Activated T-cell treated with anti-CD3 and anti-CD28 coated beads for 4 hours (primary cell): ENCODE measurements at places on chromosomes 7 and 10.

DNA sequence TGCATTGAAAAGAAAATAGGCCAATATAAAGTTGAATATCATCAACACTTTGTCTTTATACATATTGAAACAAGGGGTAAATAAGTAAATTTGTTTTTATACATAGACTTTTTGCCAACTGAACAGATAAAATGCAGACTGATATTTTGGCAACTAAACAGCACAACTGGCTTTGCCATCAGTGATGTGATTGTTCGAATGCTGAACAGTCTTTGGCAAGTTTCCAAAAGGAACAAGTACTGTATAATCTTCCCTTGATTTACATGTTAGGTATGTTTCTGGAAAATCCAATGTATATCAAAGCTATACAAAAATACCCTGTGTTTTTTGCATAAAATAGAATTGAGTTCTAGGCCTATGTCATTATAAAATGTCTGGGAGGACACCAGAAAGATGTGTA, 18.2 kb upstream of the ANKRD1 start:
- no peak for DNase-seq

DNA sequence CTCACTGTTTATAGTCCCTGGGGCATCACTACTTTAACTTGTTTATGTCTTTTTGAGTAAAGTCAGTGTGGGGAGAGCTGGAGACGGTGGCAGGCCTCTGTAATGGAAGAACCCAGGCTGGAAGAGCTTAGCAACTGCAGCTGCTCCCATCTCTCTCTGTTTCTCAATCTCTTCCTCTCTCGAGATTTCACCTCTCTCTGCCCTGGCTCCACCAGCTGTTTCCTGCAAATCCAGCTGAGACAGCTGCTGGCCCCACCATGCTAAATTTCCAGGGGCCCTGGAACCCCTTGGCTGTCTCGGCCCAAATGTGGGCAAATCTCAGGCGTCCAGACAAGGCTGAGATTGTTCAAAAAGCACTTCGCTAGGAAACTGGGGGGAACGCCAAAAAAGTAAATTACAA, 25.8 kb upstream of the SLF2 start:
- no peak for DNase-seq

DNA sequence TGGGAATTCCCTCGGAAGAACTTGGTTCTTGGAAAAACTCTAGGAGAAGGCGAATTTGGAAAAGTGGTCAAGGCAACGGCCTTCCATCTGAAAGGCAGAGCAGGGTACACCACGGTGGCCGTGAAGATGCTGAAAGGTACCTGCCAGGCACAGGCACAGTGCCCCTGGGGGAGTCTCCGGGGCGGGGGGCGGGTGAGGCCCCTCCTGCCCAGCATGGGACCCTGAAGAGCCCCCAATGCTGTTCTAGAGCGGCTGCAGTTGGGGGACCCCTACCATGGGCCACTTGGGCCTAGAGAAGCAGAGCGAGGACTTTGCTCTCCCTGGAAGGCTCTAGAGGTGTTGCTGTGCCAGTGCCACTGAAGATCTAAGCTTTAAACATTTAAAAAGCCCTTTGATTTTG, 21.6 kb upstream of the CSGALNACT2 start:
- no peak for DNase-seq

DNA sequence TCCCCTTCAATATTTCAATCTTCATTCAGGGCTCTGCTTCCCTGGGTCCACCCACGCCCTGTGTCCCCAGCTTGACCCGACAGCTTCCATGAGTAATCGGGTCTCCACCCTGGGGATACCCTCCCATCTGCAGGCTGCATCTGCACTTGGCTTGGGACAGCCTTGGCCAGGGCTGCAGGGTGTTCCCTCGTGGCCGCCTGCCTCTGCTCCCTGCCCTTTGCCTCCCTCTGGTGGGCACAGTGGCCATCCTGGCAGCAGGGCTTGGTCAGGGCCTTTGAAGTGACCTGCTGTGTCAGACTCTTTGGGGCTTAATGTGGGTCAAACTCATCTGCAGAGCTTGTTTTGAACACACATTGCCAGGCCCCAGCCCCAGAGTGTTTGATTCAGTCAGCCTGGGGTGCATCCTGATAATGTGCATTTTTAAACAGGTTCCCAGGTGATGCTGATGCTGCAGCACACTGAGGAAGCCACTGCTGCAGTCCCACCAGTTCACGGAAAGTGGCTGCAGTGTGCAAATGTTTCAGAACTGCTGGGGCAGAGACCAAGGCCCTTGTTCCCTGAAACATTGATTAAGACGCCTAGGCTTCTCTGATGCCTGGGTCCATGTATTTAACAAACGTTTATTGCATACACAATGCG, 80.7 kb upstream of the SEC61G start:
- no peak for DNase-seq

DNA sequence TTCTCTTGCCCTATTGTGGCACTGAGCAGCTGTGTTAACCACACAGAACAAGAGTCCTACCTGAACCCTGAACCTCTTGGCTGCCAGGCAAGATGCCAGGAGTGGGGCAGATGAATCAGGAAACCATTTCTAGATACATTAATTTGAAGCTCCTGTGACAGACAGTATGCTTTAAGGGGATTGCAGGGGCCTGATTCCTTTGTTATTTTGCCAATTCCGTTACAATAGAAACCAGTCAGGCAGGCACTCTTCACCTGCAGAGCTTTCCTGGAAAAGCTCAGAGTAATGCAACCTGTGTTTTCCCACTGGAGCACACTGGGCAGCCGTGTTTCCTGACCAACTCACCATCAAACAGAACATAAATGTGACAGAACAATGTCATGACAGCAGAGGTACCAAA, 233.1 kb downstream of the BMPER start:
- no peak for DNase-seq

- no peak for DNase-seq
Measured at GRCh38 chr7:32364581-32364980, 125.6 kb downstream of the LSM5 start.

DNA sequence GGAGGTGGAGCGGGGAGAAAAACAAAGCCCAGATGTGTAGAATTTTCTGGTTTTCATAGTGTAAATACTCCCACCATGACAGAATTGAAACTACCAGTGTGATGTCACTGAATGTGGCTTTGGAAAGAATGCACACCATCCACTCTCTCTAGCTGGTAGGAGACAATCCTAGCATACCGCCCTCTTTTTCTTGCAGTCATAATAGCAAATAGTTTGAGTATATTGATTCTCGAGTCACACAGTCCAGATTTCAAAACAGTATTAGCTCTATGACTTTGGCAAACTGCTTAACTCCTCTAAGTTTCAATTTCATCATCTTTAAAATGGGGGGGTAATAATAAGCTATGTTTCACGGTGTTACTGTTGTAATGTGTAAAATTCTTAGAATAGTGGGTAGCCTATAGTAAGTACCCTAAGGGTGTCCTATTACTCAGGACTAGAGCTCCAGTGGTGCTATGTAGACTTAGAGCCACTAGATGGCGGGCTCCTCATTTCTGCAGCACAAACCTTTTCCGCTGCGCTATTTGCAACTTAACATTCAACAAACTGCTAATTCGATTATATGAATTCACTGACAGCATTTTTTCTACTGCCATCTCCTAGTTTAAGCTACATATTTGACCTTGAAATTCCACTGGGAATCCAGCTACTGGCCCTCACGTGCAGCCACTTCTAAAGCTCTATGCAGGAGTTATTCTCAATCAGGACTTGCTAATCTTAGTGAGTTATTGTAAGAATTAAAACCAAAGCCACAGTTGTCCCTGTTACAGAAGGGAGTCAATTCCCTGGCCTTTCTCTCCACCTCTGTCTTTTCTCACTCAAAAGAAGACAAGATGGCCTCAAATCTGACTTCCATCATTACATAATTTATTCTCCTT, 18.7 kb downstream of the TAS2R40 start:
- peak; percentile 64 for DNase-seq

GRCh38 chr10:95389176-95389575, 98.4 kb upstream of the PDLIM1 start:
- DNase-seq, result no peak
